Heart left ventricle (tissue), 16 donors: ENCODE measurements at places on chromosomes 13 and 19. TPM values are rescaled to one million over a fixed set of nuclear protein-coding genes. Genes with fewer than 3 reads are reported as not detected.

DNA sequence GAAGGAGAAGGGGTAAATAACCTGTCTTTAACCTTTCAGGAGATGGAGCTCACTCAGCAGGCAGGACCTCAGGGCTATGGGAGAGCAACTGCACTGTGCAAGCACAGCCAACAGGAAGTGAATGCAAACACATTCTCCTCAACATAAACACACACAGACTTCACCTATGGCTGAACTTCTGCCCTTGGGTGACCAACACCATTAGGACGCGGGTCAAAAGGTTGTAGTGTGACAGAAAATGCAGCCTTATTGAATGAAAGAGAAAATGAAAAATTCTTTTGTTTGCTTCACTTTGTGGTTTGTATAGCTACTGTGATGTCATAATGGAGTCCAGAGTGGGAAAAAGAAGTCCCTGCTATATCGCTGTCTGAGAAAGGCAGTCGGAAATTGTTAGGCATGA, 323.0 kb downstream of the NDFIP2 start:
- no peak for DNase-seq

DNA sequence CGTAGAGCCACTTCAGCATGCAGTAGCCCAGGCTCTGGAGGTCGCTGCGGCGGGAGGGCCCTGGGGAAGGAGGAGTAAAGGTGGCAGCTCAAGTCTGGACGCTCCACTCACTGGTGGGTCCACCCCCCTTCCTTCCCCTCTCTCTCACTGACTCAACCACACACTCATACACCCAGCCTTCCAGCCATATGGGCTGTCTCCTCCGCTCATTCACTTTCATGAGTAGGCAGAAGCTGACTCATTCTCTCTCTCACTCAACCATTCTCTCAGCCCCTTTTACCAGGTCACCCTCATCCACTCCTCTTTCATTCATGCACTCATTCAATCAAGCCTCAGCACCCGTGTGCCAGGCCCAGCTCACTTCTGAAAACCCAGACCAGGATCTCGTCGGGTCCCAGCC, 27.5 kb upstream of the SIGLEC11 start:
- DNase-seq = no peak

GRCh38 chr13:79196366-79196765, 209.7 kb downstream of the RBM26 start:
- no peak for DNase-seq

GRCh38 chr19:7337380-7338194, 11.2 kb upstream of the ARHGEF18 start:
- no peak for DNase-seq

DNA sequence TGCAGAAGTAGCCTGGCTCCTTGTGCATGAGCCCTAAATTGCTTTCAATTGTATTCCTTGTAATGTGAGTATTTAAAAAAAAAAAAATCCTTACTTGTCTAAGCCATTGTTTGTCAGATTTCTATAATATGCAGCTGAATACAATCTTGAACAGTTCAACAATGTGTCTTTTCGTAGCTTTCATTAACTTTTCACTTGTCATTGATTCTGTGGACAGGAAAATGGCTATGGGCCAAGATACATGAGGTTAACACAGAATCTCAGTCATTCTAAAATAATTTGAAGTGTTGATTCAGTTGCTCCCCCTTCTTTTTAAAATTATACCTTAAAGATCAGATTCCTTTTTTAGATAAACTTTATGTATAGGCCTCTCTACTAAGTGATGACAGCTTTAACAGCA, 395.8 kb upstream of the KLF12 start:
- DNase-seq = no peak

GRCh38 chr13:71699342-71699741, 167.7 kb downstream of the DACH1 start:
- no peak for DNase-seq

DNA sequence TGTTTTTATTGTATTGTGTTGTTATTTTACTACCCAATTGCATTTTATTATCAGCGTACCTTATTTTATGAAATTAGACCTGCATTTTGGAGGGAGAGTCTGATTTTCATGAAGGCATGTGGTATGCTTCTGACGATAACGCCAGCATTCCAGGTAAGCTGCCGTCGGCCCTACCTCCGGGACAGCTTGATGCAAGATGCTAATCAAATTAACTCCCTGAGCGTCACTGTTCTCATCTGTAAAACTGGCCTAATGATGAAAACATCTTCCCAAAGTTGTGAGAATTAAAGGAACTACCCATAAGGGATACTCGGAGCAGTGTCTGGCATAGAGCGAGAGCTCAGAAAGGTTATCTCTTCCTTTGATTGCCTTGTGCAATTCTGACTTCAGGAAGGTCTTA, 12.9 kb upstream of the LAIR2 start:
- no peak for DNase-seq

- no peak for DNase-seq
These were observed 1033.6 kb downstream of the SLITRK5 start for GRCh38 chr13:88704600-88705275.

IGSF23 gene
- 0.83 TPM for polyA plus RNA-seq

DNA sequence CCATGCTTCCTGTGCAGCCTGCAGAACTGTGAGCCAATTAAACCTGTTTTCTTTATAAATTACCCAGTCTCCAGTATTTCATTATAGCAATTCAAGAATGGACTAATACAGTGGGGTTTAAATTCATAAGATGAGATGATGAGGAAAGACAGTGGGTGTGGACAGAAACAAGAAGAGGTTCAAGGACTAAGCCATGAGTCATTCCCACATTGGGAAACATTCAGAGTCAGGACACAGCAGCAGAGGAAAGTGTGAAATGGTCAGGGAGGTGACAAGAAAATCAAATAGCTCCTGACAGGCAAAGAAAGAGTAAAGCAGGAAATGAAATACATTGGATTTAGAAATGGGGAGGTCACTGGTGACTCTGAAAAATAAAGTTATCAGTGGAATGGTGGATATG, 9.1 kb downstream of the ZNF841 start:
- no peak for DNase-seq

- no peak for DNase-seq
These were observed 1.7 kb upstream of the SHISA2 start for GRCh38 chr13:26053418-26053980.

DNA sequence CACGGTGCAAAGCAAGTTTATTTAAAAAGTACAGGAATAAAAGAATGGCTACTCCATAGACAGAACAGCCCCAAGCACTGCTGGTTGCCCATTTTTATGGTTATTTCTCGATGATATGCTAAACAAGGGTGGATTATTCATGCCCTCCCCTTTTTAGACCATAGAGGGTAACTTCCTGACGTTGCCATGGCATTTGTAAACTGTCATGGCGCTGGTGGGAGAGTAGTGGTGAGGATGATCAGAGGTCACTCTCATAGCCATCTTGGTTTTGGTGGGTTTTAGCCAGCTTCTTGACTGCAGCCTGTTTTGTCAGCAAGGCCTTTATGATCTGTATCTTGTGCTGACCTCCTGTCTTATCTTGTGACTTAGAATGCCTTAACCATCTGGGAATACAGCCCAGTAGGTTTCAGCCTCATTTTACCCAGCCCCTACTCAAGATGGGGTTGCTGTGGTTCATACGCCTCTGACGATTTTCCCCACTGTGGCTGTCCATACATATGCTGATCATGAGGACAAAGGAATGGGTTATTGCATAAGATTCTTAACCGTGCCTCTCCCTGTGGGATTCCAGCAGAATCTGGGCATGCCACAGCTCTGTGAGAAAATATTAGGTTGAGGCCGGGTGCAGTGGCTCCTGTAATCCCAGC, 36.9 kb upstream of the ZNF507 start:
- DNase-seq = no peak

MCEMP1 gene
- polyA plus RNA-seq = 1.1 TPM

ITGBL1 gene
- polyA plus RNA-seq = 2.1 TPM

DNA sequence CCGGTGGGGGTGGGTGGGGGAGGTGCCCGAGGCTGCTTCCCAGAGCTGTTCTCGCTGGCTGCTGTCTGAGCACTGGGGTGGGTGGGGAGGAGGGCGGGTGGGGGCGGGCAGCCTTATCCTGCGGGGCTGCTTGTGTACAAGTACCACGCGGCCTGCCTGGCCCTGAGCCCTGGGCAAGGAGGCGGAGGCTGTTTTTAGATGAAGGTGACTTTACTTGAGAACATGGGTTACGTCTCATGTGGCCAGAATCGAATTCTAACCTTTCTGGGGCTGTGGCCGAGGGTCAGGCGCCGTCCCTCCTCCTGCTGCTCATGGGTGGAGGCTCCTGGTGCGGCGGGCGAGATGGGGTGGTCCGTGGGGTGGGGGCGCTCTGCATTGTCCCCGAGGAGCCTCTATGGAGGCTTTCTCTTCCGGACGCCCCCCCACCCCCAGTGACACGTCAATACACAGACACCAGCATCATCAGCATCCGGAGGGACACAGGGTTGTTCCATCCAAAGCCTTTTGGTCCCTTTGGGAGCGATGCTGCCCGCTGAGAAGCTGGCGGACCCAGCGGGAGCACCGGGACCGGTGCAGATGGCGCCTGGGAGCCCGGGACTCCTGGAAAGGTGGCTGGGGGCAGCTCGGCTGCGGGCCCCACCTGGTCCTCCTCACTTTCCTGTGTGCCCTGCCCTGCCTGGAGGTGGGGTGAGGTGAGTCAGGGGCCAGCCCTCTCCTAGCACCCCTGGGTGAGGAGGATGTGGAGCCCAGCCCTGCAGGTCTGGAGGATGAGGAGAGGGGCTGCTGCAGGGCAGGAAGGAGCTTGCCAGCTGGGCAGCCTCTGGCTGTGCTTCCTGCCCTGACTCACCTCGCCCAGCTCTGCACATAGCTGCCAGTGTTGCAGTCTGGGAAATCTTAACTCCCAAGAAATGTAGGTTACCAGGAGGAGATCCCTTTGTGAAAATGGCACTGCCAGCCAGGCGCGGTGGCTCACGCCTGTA, 3.4 kb downstream of the BSG start:
- DNase-seq = peak; percentile 78

DNA sequence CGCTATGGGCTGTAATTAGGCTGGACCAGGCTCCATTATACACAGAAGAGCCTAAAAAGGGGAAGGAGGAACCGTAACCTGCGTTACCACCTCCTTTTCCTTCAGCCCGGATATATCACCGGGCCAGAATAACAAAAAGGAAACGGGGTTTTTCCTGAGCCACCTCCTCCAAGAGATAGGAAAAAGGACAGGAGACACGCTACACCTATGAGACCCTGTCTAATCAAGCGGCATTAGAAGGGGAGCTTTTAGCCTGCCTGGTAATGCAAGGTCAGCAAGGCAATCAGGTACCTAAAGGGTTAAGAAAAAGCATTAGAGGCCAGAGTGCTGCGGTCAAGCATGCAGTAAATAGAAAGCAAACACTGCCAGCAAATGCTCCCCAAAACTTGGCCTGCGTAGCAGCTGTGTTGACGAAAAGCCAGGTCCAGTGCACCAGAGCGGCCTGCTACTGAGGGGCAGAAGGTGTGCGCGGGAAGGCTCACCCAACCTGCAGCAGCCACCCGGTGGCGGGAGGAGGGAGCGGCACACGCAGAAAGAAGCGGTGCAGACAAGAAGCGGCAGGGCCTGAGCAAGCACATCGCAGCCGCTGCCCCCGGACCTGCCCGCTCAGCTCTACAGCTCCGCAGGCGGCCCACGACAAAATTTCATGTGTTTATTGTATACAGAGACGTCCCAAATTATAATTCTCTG, 1466.1 kb downstream of the UQCRFS1 start:
- DNase-seq = peak; percentile 18

- DNase-seq = no peak
These were observed 100.5 kb upstream of the SLITRK5 start for GRCh38 chr13:87570669-87571068.

GRIK5 gene
- polyA plus RNA-seq = 0.28 TPM

- DNase-seq = no peak
These were observed 216.1 kb downstream of the SLITRK1 start for GRCh38 chr13:83666141-83666540.

DNA sequence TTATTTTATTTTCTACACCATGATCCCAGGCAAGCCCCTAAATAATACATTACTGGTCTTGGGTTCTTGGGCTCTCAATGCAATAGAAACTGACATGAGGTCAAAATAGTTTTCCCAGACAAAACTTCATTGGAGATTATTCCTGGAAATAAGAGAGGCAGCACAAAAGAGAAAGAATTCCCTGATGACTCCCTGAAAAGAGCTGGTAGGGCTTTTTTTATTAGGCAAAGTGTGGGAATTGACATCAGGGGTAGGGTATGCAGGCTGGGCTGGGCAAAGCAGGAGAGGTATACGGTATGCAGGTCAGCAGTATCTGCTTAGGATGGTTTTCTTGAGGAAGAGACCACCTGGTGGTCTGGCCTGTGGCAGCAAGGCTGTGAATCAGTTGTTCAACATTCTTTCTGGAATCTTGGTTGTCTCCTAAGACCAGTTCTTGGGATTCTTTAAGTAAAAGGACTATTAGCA, 9.3 kb upstream of the IGFL3 start:
- no peak for DNase-seq

DNA sequence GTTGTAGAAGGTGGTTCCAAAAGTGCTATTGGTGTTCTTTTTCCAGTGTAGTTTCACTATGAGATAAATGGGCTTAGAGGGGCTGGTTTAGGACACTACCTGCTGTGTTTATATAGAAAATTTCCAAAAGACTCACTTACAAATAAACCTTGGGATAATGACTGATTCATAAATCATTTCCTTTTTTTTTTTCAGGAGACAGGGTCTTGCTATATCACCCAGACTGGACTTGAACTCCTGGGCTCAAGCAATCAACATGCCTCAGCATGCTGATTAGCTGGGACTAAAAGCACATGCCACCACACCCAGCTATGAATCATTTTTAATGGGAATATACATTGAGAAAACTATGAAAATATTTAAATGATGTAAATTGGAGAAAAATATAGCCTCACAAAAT, 376.6 kb downstream of the PCDH9 start:
- no peak for DNase-seq

- DNase-seq = no peak
These were observed 67.6 kb downstream of the UFM1 start for GRCh38 chr13:38417241-38417640.

GRCh38 chr13:106416645-106417044, 118.8 kb downstream of the EFNB2 start:
- no peak for DNase-seq

GRCh38 chr19:47765523-47766358, 12.8 kb upstream of the SELENOW start:
- peak; percentile 71 for DNase-seq

DNA sequence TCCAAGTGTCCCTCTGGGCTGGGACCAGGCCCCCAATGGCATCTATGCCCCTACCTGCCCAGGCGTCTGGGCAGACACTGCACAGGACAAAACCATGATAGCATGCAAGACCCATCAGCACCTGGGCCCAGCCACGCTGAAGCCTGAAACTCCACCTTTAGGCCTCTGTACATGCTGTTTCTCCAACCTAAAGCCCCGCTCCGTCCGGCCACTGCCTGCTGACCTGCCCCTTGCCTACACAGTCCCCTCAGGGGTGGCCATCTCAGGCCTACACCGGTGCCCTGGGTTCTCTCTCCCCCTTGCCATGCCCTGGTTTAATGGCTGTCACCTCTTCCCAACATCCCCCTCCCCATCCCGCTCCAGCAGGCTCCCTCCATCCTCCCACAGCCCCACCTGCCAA, 15.3 kb downstream of the GJA3 start:
- no peak for DNase-seq

DNA sequence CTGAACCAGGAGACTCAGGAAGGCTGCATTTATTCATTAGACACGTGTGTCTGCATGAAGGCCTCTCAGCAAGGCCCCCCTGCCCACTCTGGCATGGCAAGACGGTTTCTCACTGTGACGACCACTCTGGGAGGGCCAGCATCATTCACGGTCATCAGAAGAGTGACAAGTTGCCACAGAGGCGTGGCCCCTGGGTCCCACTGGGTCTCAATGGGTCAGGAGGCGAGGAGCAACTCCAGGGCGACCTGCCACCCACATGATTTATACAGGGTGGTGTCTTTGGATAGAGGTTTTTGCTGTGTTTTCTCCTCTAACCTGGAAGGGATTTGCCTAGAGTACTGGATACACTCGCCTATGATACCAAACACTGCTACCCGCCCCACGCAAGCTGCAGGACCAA, 60.7 kb downstream of the KLF2 start:
- DNase-seq = no peak
